Panc1 (cell line): ENCODE measurements at places on chromosomes 2 and 18.

DNA sequence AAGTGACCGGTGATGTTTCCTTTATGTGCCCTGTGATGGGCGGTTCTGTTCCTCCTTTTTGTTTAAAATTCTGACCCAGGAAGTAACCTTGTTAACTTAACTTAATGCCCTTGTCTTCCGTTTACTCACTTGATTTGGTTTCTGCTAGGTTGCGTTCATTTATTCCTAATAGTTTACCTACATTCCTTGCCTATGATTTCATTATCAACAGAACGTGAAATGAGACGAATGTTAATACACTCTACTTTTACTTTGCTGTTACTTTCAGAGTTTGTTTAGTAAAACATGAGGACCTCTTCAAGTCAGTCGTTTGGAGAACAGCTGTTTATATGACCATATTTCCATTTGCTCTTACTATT lies 638 bp downstream of the CEP192 start:
- no peak for DNase-seq

GRCh38 chr18:45657357-45658335 lies 42.4 kb downstream of the SLC14A2 start:
- no peak for DNase-seq

DNA sequence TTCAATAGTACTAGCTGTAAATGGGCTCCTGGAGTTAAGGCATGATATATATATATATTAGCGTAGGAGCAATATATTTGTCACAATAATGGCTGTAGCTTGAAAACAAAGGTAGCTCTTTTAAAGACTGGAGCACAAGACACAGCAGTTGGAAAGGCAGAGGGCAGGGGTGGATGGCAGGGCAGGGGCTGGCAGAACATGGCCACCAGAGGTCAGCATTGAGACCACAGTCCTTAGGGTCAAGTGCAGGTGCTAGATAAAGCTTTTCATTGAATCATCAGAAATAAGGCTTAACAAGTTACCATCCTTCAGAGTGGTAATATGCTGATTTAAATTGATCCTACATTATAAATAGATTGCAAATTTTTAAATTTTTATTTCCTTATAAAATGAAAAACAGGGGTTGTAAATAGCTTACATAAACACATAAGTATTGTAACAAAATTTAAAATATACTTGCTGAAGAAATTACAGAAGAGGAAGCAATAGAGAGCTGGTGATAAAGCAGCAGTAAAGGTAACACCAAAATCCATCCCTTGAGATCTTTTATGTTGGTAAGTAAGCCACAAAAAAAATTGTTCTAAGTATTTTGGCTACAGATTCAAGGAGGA lies 161.2 kb upstream of the PIEZO2 start:
- peak; percentile 42 for DNase-seq

DNA sequence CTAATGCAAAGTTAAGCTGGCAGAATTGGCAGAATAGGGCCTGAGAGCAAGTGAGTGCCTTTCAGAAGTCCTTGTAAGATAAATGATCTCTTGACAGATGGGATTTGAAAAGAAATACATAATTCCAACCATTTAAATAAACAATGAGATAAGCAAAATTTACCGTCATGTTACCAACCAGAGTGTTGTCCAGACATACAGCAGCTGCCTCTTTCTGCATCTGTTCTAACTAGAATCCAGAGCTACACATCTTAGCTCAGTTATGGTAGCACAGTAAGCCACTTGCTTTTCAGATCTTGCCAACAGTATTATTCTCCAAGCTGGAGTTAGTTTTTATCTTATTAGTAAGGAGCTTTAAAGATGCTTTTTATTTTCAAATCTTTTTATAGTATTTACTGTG lies 179.6 kb downstream of the BARD1 start:
- no peak for DNase-seq

- DNase-seq: no peak
Measured at GRCh38 chr2:128727404-128727803, 408.7 kb upstream of the HS6ST1 start.

DNA sequence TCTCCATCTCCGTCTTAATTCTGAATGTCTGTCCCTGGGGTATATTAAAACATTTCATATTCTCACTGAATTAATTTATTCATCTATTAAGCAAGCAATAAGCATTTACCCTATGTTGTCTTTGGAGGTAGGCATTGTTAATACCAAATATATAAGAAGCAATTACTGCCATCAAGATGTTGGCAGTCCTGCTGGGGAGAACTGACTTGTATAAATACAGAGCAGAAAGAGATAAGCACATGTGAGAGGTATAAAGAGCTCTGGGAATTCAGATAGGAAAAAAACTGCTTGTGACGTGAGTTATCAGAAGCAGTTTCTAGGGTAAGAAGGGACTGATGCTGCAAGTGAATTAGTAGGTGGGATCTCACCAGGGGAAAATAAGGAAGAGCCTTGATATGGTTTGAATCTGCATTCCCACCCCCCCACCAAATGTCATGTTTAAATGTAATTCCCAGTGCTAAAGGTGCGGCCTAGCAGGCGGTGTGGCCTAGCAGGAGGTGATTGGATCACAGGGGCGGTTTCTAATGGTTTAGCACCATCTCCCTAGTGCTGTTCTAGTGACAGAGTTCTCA lies 286.8 kb downstream of the RAD51AP2 start:
- no peak for DNase-seq

DNA sequence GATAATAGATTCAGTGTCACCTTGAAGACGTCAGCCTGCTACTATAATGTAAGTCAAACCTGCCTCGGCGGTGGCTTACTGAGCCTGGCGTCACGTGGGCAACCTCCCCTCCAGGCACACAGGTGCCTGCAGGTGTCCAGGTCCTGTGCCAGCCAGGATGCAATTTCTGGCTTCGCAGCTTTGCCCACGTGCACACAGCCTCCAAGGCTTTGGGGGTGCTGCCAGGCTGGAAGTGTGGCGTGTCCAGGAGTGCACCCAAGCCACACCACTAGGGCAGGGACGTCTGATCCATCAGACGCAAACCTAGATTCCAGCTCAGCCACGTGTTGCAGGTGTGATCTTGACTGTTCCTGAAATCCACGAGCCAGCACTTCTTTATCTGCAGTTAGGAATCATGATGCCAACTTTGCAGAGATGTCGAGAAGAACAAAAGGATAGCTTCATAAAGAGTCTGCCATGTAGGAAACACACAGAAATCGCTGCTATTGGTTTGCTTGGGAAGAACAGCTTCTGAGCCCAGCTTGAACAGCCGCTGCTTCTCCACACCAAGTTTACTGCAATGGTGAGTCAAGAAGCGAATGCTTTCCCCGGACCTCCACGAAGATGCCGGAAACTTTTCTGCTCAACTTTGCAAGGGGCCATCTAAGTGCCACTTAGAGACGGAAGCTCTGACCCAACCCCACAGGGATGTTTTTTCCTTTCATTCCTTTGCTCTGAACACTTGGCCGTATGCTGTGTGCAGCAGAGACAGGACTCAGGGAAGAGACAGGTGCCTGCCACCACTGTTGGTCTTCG lies 84.2 kb upstream of the SALL3 start:
- DNase-seq: no peak
